ENCODE measurements at places on chromosomes 2 and 18.

DNA sequence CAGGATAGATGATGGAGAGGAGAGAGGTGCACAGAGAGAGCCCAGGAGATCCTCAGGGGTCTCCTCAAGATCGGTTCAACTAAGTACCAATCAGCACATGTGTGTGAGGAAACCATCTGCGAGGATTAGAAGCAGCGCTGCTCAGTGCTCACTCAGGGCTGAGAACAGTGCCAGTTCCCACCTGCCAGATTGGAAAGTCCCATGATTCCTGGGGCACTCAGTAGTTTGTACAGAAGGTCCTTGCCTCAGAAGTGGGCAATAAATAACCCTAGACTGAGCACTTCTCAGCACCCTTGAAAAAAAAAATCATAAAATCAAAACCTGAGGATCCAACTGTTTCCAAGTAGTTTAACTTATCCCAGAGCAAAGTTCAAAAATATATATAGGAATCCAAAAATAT lies 53.8 kb downstream of the SEMA4F start:
- no peak for DNase-seq

DNA sequence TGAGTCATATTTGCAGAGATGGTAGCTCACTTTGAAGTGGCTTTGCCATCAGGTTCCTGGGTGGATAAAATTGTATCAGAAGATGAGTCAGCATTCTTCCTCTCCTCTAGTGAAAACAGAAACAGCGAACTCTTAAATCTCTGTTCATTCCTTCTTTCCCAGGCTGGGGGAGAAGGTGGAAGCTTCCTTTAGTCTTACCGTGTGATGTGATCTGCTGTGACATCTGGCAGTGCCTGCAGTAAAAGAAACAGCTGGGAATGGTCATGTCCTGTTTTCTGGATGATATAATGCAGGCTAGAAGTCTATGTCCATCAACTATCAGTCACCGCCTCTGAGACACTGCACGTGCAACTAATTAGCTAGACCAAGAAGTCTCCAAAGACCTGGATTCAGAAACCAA lies 171.6 kb downstream of the VAPA start:
- no peak for DNase-seq

DNA sequence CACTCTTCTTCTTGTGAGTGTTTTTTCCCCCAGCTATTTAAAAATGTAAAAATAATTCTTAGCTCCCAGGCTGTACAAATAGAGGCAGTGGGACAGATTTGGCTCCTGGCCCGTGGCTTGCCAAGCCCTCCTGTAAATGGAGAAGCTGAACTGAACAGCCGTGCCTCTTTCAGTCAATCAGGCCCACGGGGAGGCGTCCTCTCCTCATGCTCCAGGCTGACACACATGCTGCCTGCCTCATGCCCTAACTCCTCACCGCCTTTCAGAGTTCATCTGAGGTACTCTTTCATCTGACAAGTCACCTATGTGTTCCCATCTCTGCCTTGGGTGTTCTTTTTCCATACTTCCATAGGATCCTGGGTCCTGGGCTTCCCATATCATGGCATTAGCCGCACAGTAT lies 58.9 kb downstream of the BMP10 start:
- no peak for DNase-seq

GRCh38 chr2:196737046-196737445 lies 62.4 kb downstream of the GTF3C3 start:
- DNase-seq, result no peak

GRCh38 chr18:60676815-60677214 lies 304.2 kb upstream of the MC4R start:
- DNase-seq, result no peak

Data from germinal center (tissue), 1 donor.